ENCODE measurements at places on chromosomes 3 and 15.

- DNase-seq: no peak
Observed at GRCh38 chr3:146395164-146395563, 74.2 kb downstream of the PLSCR2 start.

DNA sequence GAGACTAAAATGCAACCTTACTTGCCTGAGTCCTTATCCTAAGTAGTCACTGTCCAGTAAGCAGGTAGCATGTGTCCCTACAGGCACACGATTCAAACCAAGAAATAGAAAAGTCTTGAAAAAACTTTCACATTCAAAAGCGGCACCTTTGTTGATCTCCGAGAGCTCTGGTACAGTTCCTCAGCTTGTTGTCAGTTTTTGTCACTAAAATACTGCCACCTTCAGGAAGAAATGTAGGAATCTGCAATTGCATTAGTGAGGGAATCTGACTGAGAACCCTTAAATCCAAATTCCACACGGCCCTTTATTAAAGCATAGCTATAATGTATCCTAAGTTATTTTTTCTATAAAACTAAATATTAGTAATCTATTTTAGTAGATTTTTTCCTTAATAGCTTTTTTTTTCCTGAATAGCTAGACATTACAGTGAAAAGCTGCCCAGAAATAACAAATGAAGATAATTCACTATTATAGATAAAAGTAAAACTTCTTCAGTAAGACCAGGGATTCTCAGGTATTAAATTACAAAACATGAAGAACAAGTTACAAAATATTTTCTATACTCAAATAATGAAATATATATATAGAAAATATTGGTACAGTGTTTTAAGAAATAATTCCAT lies 44.0 kb downstream of the CCDC54 start:
- DNase-seq: no peak

GRCh38 chr15:34436126-34436955 lies 1.3 kb downstream of the GOLGA8A start:
- no peak for DNase-seq

GRCh38 chr3:22045882-22046281 lies 294.9 kb upstream of the ZNF385D start:
- DNase-seq: no peak

- DNase-seq: no peak
Observed at GRCh38 chr15:67843571-67844387, 3.9 kb upstream of the RNU6-1 start.

Measured in anterior cingulate cortex (tissue), 58 donors.